ENCODE measurements at places on chromosomes 16 and 17. TPM values are rescaled to one million over a fixed set of nuclear protein-coding genes. Genes with fewer than 3 reads are reported as not detected.

- no peaks in the 10 kb centered on the region for H3K36me3 ChIP-seq
- no peak overlapping the region for H3K27ac ChIP-seq
- no peak for DNase-seq
- no peaks in the 10 kb centered on the region for H3K27me3 ChIP-seq
- no peaks in the 10 kb centered on the region for H3K4me1 ChIP-seq
- H3K4me3 ChIP-seq, result no peak overlapping the region
These were observed 34.0 kb downstream of the CIBAR2 start for GRCh38 chr16:85078226-85078625.

GRCh38 chr16:6861135-6861814 is 471.4 kb upstream of the RBFOX1 start:
- H3K36me3 ChIP-seq, result no peaks in the 10 kb centered on the region
- H3K4me1 ChIP-seq, result no peaks in the 10 kb centered on the region
- H3K27ac ChIP-seq, result peak overlapping the region; percentile 71

The VAT1L gene
- 19.9 TPM for total RNA-seq

- DNase-seq, result peak; percentile 62
- peak overlapping the region; percentile 22 for H3K4me3 ChIP-seq
- H3K27ac ChIP-seq, result peak overlapping the region; percentile 90
- no peaks in the 10 kb centered on the region for H3K27me3 ChIP-seq
These were observed 11.8 kb downstream of the LASP1 start for GRCh38 chr17:38881600-38882191.

DNA sequence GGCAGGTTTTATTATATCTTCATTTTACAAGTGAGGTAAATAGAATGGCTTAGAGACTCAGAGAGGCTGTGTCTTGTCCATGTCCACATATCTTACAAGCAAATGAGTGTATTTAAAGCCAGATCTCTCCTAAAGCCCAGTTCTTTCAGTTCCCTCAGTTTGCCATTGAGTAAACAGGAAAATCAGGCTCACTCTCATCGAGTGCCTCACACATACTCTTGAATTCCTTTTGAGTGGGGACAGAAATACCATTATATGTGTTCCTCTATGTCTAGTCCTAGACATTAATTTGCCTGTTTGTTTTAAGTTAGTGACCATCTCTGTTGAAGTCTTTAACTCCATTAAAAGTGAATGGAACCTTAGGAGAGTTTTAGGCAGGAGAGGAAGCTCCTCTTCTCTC is 40.1 kb downstream of the BPTF start:
- no peaks in the 10 kb centered on the region for H3K27me3 ChIP-seq
- H3K4me1 ChIP-seq, result no peaks in the 10 kb centered on the region
- DNase-seq, result no peak
- H3K27ac ChIP-seq, result no peak overlapping the region
- H3K4me3 ChIP-seq, result no peak overlapping the region
- peaks cover 6% of the 10 kb centered on the region for H3K36me3 ChIP-seq

The BRICD5 gene
- 203 TPM for total RNA-seq

- no peak within 1 kb of the TSS for H3K27ac ChIP-seq
- DNase-seq, result no peak
These were observed at the start of gene HOXB8 for GRCh38 chr17:48615047-48615962. TSS of gene HOXB8 (minus strand) at chr17:48615292. CDS start at chr17:48614704, 588 bp downstream.

The FOXN1 gene
- not detected for total RNA-seq

DNA sequence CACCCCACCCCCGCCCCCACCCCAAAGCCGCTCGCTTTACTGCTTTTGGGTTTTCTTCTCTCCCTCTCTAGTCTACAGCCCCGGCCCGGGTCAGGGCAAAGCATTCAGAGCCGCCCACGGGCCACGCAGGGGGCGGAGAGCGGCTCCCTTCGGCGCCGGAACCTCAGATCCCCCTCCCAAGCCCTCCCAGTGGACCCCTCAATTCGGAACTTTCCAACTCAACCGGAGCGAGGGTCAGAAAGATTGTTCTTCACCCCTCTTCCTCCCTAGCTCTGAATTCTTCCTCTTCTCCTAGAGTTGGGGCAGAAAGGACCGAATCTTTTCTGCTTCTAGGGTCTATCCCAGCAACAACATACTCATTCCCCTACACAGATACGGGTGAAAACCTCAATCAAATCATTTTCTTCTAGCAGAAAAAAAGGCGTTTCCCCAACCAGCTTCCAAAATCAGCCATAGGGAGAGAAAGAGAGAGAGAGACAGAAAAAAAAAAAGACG is 1.0 kb downstream of the HOXB2 start:
- no peak for DNase-seq
- no peaks in the 10 kb centered on the region for H3K4me1 ChIP-seq
- peaks cover 61% of the 10 kb centered on the region for H3K27me3 ChIP-seq
- peak overlapping the region; percentile 60 for H3K4me3 ChIP-seq
- H3K27ac ChIP-seq, result peak overlapping the region; percentile 96

DNA sequence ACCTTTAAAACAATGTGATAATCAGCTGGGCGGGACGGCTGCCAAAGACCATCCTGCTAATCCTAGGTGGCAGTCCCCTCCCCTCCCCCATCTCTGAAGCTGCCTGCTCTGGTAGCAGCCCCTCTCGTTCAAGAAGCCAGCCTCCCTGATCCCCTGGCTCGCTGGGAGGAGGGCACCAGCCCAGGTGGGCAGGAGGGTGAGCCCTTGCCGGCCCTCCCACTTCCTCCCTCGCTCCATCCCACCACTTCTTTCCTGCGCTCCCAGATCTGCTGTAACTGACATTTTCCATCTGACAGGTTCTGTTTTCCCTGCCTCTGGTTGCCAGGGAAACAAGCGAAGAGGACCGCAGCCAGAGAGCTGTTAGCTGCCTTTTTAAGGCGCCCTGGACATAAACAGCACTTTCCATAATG is 155.7 kb upstream of the TNRC6C start:
- no peak for DNase-seq
- no peaks in the 10 kb centered on the region for H3K36me3 ChIP-seq
- H3K27ac ChIP-seq, result no peak overlapping the region
- H3K27me3 ChIP-seq, result peaks cover 8% of the 10 kb centered on the region
- no peaks in the 10 kb centered on the region for H3K4me1 ChIP-seq

Measured in tibial nerve (tissue), 4 donors.